Activated T-cell treated with anti-CD3 and anti-CD28 coated beads for 24 hours (primary cell): ENCODE measurements at places on chromosomes 6 and 20.

DNA sequence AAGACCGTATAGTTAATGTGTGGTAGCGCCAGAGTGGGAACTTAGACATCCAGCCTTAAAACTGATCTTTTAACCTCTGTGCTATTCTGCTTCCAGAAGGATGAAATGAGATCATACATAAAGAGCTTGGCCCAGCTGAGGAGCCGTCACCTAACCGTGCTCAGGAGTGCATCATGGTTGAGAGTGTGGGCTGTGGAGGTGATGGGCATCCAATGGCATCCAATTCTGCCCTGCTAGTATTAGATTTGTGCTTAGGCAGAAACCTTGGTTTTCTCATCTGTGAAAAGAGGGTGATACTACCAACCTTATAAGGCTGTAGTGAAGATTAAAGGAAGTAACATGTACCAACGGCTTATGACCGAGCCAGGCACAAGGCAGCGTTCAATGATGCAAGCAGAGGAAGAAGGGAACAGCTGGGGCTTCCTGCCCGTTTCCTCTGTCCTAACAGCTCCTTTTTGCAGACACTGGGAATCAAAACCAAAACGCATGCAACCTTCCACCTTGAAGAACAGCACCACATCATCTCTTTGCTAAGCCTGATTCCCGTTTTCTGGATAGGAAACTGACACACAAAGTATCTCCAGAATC, 1.3 kb downstream of the SLC22A16 start:
- DNase-seq: no peak

DNA sequence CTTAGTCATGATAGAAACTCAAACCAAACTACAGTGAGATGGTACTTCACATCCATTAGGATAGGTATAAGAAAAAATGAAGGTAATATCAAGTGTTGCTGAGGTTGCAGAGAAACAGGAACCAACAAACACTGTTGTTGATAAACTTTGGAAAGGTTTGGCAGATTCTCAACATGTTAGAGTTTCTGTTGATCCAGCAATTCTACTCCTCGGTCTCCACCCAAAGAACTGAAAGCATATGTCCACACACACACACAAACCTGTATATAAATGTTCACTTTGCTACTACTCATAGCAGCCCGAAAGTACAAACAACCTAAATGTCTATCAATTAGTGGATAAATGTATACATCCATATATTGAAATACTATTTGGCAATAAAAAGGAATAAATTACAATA, 128.3 kb upstream of the CARMIL1 start:
- no peak for DNase-seq

DNA sequence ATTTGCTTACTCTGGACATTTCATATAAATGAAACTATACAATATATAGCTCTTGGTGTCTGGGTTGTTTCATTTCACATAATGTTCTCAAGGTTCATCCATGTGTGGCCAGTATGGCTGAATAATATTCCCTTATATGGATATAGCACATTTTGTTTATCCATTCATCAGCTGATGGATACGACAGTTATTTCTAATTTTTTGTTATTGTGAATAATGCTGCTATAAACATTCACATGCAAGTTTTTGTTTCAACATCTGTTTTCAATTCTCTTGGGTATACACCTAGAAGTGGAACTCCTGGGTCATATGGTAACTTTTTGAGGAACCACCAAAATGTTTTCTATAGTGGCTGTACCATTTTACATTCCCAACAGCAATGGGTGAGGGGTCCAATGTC, 101.1 kb downstream of the CDK19 start:
- no peak for DNase-seq

GRCh38 chr6:4939241-4939640, 64.6 kb downstream of the RPP40 start:
- no peak for DNase-seq

DNA sequence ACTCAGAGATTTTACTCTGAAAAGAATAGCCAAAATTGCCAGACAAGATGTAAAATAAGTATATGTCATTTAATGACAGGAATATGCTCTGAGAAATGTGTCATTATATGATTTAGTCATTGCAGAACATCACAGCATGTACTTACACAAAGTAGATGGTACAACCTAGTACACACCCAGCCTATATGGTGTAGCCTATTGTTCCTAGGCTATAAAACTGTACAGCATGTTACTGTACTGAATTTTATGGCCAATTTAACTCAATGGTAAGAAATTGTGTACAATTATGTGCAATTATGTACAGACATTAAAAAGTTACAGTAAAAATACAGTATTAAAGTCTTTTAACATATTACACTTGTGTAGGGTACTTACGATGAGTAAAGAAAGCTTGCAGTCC, 311.9 kb upstream of the EPHA7 start:
- DNase-seq: no peak

- DNase-seq: no peak
These were observed 61.2 kb downstream of the SRC start for GRCh38 chr20:37407019-37407566.

DNA sequence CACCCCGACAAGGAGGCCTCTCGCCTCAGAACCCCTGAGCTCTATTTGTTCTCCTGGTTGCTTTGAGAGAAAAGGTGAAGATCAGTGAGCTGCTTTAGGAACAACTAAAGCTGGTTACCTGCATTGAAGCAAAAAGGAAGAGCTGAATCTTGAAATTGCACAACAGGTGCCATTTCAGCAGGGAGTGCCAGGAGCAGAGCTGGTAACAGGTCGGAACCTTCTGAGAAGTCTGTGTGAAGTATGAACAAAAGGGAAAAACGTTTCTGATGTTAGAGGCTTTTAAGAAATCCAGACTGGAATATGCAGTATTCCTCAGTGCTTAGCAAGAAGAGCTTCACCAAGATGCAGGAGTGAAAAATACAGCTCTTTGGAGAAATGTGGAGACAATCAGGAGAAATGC, 164.0 kb downstream of the TMEM242 start:
- DNase-seq: no peak

- no peak for DNase-seq
These were observed 49.8 kb upstream of the NEDD9 start for GRCh38 chr6:11282245-11282644.

GRCh38 chr20:38982291-38982690, 20.1 kb downstream of the DHX35 start:
- DNase-seq: no peak

- DNase-seq: no peak
These were observed 91.9 kb upstream of the SIRPA start for GRCh38 chr20:1803061-1803931.

DNA sequence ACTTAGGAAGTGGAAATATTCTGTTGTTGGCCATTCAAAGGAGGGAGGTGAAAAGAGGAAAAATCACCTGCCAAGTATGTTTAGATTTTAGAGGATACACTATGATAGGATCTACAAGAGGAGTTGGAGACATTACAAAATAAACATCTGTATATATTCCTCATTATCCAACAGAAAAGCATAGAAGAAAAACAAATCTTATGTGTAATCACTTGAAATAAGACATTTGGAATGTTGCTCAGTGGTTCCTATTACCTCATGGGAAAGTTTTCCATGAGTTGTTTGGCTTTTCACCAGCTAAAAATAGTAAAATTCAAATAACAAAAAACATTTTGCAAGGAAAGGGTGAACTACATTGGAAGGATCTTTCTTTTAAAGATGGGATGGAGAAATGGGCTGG, 76.7 kb upstream of the CARMIL1 start:
- DNase-seq: no peak

GRCh38 chr6:64185621-64186020, 550.0 kb downstream of the PHF3 start:
- no peak for DNase-seq

DNA sequence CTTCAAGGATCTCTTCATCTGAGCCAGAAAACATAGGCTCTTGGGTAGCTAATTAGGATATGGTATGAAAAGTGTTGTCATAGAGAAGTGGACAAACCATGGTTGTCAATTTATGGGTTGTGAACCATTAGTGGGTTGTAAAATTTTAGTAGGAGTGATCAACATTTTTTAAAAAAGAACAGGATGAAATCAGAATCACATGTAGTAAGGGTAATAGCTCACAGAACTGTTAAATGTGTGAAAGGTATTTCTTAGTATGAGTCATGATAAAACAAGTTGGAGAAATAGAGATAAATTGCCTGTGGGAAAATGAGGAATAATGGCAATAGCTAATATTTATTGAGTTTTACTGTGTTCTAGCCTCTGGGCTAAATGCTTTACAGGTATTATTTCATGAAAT, 113.4 kb downstream of the MAP3K4 start:
- no peak for DNase-seq

DNA sequence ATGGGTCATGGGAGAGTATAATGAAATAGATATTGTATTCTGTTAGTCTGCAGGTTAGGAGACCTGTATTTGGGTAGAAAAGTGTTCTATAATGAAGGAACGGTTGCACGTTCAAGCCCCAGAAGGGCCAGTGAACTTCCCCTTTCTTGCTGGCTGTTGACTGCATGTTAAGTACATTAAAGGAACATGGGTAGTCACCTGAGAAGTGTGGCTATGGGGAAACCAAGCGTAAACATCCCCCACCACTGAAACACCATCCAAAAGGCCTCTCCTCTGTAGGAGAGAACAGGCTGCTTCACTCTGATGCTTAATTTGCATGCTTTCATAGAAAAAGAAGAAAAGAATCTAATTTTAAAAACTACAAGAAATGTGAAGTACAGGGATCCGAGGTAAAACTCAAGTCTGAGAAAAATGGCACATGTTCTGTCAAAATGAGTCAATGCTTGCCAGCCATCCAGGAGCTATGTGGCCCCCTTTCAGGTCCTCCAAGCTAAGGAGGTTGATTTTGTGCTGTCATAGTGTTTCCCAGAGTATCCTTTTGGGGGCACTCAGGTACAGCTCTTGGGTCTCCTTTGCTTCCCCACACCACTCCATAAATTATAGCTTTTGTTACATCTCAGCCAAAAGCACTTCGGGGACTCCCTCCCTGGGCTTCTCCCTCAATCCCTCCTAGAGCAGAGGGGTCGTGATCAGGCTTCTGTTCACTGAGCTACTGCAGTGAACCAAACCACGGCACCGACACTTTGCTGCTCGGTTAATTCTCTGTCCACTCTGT, 283.7 kb upstream of the AGPAT4 start:
- DNase-seq: no peak

DNA sequence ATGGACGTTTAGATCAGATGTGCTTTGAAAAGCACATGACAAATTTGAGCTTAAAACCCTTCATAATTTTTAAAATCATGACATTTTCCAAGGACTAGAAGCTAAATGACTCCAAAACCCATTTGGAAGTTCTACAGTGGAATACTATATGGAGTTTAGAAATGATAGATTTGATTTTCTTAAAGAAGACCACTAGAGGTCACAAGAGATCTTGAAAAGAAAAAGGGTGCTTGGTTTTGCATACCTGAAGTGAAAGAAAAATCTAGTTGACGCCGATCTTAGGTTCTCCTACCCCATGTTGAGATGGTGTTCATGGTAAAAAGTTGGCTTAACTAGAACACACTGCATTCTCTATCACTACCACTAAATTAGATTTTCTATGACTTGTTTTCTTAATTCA, 31.5 kb downstream of the CFAP61 start:
- DNase-seq: no peak

DNA sequence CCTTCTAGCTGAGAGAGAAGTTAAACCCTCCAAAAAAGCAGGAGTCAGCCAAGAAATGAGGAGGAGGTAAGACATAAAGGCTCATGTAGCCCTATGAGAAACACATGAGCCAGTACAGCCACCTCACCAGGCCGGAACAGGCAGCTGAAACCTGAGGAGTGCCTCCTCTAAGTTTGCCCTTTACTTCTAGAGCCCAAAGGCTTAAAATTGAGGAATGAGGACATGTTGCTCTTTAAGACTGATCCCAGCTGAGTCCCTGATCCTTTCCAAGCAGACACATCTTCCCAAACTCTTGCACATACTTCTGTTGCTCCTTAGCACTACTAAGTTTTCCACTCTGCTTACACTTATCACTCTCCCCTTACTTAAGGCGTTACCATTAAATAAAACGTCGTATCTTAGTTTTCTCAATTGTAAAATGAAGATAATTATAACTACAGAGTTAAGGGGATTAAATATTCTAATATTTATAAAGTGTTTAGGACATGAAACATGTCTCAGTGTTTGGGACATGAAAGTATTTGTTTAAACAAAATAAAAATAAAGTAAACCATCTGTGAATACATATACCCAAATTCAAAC, 124.0 kb downstream of the OGFRL1 start:
- DNase-seq: no peak

DNA sequence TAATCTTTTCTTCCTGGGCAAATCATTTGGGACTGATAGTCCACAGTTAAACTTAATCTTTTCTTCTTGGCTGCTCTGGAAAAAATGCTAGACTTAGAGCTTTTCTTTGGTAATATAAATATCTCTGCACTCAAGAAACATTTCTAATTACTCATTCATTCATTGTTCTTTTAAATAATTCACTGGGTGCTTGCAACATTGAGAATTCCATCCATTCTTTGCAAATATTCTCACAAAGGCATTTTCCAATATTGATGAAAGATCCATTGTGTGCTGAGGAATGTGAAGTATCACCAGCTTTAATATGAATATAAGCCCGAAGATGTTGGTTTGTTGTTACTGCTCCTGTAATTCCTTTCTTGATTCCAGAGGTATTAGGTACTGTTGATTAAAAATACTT, 38.4 kb downstream of the AKAP7 start:
- no peak for DNase-seq

DNA sequence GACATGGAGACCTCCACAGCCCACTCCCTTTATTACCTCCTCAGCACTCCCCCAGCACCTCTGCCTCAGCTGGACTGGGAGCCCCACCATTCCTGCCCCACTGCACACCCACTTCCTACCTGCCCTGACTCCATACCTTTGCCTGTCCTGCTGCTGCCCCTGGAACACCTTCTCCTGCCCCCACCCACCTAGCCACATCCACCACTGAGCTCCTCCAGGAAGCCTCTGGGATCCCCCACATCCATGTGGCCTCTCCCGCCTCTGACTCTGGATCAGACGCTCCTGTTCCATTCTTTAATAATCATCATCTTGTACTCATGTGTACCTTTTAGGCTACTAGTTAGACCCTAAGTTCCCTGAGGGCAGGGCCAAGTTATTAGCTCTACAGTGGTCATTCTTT, 2.2 kb upstream of the SDCBP2 start:
- DNase-seq: no peak

- DNase-seq: peak; percentile 11
These were observed 5.6 kb upstream of the ADGRF1 start for GRCh38 chr6:47047479-47048407.

- no peak for DNase-seq
These were observed 738.8 kb downstream of the HDGFL1 start for GRCh38 chr6:23308166-23308565.

DNA sequence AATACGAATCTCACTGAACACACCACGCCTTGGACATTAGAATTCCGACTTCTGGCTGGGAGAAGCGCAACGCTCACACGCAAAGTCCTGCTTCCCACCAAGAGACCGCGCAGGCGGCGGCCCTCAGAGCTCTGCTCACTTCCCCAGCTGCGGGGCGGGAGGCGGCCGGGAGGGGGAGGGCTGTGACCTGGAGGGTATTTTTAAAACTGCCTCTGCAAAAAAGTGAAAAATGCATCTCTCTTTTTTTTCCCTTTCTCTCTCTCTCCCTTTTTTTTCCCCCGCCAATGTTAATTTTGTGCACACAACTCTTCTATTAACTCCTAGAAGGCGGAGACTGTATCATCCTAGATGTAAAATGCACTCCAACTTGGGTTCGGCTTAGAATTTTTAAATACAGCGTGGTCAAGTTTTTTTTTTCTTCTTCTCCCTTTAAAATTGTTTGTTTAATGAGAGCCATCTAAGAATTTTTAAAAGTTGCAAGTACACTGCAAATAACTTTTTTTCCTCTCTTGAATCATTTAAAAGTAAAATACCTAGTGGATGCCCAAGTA, 66.4 kb downstream of the STX11 start:
- no peak for DNase-seq
